Pulmonary artery endothelial cell (primary cell): ENCODE measurements at places on chromosomes 3 and 15. TPM values are rescaled to one million over a fixed set of nuclear protein-coding genes. Genes with fewer than 3 reads are reported as not detected.

GRCh38 chr3:126523745-126524428 is at the start of gene CHST13:
CHST13 (plus strand) TSS chr3:126524155; CDS start chr3:126524333, 178 bp downstream.
- DNase-seq = no peak

Gene ROPN1
- total RNA-seq = not detected in 2 replicates

Gene ZNF660
- total RNA-seq = 0.59 and 2.4 TPM in 2 replicates

Gene PPP1R14D
- not detected in 2 replicates for total RNA-seq
